ENCODE measurements at places on chromosomes 11 and 22.

GRCh38 chr11:82270870-82271269 is 462.8 kb downstream of the FAM181B start:
- no peak for DNase-seq

GRCh38 chr11:29280452-29280851 is 736.4 kb downstream of the KCNA4 start:
- no peak for DNase-seq

DNA sequence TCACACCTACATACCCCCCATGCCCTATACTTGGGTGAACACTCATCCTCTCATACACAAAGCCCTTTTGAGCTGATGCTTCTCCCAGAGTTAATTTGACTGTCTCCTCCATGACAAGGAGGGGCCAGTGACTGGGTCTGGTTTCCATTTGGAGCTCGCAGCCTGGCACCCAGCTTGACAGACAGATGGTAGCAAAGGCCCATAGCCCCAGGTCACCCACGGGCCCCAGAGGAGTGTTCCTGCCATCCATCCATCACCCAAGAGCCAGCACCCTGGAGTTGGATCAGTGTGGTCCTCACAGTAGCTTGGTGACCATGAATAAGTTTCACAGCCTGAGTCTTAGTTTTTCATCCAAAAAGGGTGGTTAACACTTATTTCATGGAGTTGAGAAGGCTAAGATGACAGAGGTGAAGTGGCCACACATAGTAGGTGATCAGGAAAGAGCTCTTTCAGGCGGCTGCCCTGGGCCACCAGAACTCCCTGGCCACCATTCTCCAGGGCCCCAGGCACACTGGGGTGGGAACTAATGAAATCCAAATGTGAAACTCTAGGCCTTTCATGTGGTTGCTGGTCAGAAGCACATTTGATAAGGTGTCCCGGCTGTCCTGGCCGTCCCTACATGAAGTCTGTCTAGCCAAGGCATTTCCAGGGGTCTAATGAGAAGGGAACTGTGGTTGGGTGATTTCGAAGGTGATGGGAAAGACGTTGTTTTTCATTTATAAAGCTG is 42.4 kb downstream of the LIF start:
- no peak for DNase-seq

DNA sequence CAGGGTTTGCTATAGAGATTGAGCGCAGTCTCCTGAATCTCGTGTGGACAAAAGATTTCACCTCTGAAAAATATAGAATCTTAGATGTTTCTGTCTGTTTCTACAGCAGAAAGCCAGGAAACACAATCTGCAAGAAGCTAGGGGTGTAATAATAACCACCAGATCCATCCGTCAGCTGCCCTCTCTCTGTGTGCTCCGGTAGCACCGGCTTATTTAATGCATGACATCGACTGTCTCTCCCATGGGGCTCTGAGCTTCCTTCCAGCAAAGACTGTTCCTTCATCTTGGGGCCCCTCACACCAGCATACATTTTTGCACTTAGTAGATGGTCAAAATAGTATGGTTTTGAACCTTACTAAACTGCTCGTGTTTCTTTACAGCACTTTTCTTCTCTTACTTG is 20.2 kb downstream of the BARX2 start:
- no peak for DNase-seq

GRCh38 chr11:93541884-93542810 is 1.0 kb downstream of the SMCO4 start:
- DNase-seq = peak; percentile 20

- DNase-seq = no peak
These were observed 18.0 kb upstream of the RAB38 start for GRCh38 chr11:88193278-88193677.

DNA sequence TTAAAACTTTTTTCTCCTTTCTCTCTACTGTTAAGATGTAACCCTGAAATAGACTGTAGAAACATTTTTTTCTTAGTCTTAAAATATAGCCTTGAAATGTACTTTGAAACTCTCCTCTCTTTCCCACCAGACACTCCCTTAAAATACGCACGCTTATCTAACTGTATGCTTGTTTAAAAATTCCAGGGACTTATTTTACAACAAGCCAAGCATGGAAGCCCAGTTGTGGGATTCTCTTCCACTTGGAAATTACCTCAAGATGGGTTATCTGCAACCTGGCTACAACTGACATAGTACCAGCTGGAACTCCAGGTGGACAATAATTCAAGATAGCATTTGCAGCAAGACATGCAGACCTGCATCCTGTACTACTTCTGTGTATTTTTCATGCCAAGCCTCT is 12.1 kb upstream of the CHORDC1 start:
- DNase-seq = no peak

DNA sequence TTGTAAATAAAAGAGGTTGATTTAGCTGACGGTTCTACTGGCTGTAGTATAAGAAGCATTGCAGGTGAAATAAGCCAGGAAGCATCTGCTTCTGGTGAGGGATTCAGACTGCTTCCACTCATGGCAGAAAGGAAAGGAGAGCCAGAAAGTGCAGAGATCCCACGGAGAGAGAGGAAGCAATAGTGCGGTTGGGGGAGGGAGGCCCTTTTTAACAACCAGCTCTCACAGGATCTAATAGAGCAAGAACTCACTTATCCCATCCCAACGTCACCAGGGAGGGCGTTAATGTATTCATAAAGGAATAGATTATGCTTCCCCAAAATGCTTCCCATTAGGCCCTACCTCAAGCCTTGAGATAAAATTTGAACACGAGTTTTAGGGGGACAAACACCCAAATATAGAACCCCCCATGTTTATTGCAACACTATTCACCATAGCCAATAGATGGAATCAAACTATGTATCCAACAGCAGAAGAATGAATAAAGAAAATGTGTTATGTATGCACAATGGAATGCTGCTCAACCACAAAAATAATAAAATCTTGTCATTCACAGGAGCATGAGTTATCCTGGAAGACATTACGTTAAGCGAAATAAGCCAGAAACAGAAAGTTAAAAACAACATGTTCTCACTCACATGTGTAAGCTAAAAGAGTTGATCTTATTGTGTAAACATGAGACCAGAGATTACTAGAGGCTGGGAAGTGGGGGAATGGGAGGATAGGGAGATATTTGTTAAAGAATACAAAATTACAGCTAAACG is 908.3 kb upstream of the ANO3 start:
- DNase-seq = no peak

- no peak for DNase-seq
These were observed 189.3 kb downstream of the MIAT start for GRCh38 chr22:26846645-26847044.

DNA sequence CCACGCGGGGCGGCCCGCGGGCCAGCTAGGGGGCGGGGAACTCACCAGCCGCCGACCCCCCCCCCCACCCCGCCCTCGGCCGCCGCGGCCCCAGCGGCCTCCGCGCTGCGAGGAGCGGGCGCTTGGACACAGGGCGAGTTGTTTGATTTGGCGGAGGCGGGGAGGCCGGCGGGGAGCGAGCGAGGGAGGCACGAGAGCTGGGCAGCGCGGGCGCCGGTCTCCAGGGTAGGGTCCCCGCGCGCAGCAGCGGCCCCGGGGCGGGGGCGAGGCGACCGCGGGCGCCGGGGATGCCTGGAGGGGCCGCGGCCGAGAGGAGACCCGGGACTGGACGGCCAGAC is 64.4 kb downstream of the NAV2 start:
- no peak for DNase-seq

DNA sequence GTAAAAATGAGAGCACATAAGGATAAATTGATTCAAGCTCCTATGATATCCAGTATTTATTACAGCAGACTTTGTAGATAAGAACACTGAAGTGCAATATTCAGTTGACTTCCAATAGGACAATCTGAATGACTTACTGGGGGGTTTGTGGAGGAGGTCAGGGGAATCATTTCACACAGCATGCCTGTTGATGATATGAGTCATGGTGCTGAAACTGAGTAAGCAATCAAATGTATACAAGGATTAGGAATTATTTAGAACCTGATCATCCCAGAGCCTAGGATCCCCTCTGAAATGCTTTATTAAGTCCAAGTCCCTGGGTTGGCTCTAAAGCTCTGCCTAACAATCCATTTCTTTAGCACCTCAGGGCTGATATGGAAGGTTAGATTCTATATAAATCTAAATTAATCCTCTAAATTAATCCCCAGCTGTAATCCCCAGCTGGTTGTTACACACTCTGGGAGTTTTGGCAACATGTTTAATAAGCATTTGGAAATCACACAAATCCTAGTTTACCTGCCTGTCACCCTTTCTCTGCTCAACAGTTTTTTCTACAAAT is 326.4 kb downstream of the GUCY1A2 start:
- DNase-seq = no peak

GRCh38 chr11:82771781-82772180 is 38.1 kb upstream of the FAM181B start:
- no peak for DNase-seq

GRCh38 chr22:49204599-49205482 is 622.8 kb downstream of the BRD1 start:
- no peak for DNase-seq

- no peak for DNase-seq
These were observed 37.5 kb upstream of the RAB1B start for GRCh38 chr11:66230978-66231377.

DNA sequence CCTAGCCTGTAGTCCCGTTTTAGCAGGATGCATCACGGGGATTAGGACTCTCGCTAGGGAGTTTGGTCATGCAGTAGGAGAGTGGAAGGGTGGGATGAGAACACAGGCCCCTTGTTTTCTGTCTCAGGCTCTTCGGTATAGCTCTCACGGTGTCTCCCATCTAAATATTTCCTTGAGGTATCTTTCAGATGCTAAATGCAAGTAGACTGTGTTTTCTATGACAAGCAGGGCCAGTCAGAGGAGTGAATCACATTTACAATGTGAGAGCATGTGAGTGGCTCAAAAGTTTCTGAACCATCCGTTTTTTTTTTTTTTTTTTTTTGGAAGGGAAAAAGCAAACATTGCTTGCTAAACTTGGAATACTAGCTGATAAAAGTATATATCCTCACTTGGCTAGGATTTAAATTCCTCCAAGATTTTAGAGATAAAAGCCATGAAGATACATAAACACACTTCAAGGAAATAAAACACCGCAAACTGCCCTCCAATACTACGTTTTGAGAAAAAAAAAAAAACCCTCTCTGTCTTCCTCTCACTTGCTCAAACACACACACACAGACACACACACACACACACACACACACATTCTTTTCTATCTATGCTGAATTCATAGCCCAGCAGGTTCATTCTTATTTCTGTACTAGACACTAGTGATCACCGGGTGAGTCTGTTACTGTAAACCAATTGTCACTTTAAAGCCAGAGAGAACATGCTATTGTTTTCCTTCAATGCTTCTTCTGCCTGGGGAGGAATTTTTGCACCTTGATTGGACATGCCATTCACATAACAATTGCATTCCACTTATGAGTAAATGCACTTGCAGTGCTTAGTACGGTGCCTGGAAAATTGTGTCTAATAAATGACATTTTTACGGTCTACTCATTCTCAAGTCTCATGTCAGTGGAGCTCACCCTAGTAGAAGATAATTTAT is 224.6 kb upstream of the CCDC90B start:
- DNase-seq = no peak

DNA sequence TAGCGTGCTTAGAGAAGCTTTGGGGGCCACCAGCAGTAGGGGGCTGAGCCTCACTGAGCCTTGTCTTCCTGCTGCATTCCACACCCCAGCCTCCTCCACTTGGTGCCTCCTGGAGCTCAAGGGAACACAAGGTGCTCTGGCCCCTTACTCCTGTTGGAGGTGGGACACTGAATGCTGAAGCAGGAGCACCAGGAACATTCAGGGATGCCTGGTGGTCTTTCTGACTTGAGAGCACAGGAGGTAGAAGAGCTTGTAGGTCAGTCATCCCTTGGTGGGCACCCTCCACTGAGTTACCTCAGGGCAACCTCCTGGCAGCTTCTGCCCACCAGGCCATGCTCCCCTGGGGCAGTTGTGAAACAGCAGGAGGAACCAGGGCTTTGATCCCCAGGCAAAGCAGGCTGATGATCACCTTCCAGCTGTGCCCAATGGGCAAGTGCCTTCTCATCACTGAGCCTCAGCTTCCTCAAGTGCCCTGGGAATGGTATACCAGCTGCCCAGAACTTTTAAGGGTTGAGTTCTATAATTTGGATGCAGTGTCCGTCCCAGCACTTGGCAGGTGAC is 50.1 kb downstream of the CABIN1 start:
- DNase-seq = no peak

GRCh38 chr11:119726585-119727522 is 2.1 kb downstream of the NECTIN1 start:
- DNase-seq = no peak

DNA sequence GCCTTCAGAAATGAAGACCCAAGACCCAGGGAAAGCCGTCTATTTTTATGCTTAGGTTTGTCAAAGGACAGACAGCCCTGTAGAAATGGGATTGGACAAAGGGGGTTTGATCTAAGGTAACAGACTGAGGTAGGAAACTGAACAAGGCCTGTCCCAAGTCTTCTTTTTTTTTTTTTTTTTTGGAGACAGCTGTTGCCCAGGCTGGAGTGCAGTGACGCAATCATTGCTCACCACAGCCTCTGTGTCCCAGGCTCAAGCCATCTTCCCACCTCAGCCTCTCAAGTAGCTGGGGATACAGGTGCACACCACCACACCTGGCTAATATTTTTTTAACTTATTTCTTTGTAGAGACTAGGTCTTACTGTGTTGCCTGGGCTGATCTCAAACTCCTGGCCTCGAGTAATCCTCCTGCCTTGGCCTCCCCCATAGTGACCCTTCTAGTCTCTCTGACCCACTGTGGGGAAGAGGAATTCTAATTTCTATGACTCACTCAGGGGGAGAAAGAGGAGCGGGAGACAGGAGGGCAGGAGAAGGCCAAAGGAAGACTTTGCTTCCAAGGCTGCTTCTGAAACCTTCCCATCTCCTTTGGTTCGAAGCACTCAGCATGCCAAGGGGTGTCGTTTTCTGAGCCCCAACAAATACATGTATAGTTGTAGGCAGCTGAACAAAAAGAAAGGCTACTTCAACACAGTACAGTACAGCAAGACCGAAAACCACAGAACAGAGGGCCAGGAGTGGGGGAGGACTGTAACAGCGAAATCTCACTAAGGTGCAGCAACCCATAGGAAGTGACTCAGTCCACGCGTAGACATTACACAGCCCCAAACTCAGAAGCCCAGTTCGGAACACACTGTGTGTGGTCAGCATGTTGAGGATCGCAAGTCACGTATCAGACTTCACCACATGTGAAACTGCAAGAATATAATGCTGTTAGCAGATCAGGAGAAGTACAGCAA is 872 bp downstream of the TMA7B start:
- peak; percentile 16 for DNase-seq
